ENCODE measurements at places on chromosomes 13 and 19. TPM values are rescaled to one million over a fixed set of nuclear protein-coding genes. Genes with fewer than 3 reads are reported as not detected.

Gene ZNF730
- total RNA-seq, result 0.13 TPM

Gene ZNF296
- under 0.01 TPM for total RNA-seq

- DNase-seq, result no peak
Observed at GRCh38 chr19:46574533-46574932, 26.6 kb upstream of the CALM3 start.

- DNase-seq, result no peak
Observed at GRCh38 chr19:17951990-17952976, 14.6 kb upstream of the KCNN1 start.

Gene SLC6A16
- under 0.01 TPM for total RNA-seq

Gene TGFBR3L
- 1.9 TPM for total RNA-seq

GRCh38 chr19:1324806-1325567 is 39.3 kb downstream of the EFNA2 start:
- peak; percentile 70 for DNase-seq

GRCh38 chr13:104008075-104008474 is 941.9 kb upstream of the SLC10A2 start:
- DNase-seq, result no peak

- DNase-seq, result no peak
Observed at GRCh38 chr19:23956051-23956450, 41.4 kb downstream of the ZNF726 start.

Gene FGF22
- total RNA-seq, result not detected

GRCh38 chr13:44142941-44143665 is 230.5 kb upstream of the SERP2 start:
- peak; percentile 97 for DNase-seq

GRCh38 chr19:18955042-18955441 is 14.0 kb upstream of the HOMER3 start:
- no peak for DNase-seq

- no peak for DNase-seq
Observed at GRCh38 chr19:5147074-5147977, 178.4 kb downstream of the KDM4B start.

Gene FLT3
- total RNA-seq, result not detected

- no peak for DNase-seq
Observed at GRCh38 chr13:96500953-96501352, 411.0 kb downstream of the HS6ST3 start.

GRCh38 chr13:66266761-66267160 is 963.4 kb downstream of the PCDH9 start:
- peak; percentile 23 for DNase-seq

DNA sequence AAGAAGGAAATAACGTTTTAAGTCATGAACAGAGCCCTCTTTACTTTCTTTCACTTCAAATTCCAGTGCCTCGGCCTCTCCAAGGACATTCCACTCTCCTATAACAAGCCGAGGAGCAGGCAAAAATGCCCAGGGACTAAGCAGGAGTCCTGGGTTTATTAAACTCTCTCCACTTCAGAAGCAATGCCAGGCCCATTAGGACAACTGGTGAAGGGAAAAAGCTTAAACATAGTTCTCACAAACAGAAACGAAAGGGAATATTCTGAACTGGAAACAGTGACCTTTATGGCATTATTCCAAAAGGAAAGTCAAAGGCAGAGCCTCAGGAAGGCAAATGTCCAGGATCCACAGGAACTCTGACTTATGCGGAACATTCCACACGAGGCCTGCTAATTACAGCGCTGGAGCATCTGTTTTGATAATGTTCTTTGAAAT is 30.9 kb upstream of the MED4 start:
- DNase-seq, result no peak

DNA sequence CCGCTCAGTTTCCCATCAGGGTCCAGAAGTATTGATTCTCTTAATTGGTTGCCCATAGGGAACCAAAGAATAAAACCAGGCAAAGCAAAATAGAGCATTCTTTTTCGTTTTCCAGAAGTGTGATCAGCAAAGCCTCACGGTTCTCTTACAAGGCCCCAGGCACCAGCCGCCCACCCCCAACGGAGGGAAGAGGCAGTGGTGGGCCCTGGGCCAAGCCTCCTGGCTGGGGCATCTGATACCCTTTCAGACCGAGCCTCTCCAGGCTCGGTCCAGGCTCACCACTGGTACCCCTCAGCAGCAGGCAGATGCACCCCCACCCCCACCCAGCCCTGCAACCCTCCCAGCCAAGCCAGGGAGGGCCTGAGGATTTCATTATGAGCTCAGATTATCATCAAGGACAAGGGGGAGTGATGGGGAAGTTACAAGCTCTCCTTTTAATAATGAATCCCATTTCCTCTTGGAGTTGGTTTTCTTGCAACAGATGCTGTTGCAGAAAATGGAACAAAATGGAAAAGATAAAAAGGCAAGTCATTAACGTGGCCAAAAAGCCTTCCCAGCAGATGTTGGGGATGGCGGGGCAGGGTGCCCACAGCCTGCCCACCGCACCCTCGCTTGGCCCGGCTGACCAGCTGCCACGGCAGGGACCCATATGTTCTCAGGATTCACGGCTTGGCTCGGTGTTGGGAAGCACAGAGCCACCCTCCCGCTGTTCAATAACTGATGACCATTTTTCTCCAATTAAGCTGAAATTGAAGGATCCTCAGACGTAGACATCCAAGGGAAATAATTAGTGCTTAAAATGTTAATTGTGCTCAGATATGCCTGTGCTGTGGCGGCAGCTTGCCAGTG is 45.9 kb upstream of the KCTD15 start:
- DNase-seq, result no peak

- no peak for DNase-seq
Observed at GRCh38 chr19:391207-391557, 17.8 kb downstream of the C2CD4C start.

GRCh38 chr13:41976476-41976875 is 15.6 kb upstream of the VWA8 start:
- no peak for DNase-seq

Gene MICOS13
- 54.0 TPM for total RNA-seq

Gene PCDH20
- 0.26 TPM for total RNA-seq

DNA sequence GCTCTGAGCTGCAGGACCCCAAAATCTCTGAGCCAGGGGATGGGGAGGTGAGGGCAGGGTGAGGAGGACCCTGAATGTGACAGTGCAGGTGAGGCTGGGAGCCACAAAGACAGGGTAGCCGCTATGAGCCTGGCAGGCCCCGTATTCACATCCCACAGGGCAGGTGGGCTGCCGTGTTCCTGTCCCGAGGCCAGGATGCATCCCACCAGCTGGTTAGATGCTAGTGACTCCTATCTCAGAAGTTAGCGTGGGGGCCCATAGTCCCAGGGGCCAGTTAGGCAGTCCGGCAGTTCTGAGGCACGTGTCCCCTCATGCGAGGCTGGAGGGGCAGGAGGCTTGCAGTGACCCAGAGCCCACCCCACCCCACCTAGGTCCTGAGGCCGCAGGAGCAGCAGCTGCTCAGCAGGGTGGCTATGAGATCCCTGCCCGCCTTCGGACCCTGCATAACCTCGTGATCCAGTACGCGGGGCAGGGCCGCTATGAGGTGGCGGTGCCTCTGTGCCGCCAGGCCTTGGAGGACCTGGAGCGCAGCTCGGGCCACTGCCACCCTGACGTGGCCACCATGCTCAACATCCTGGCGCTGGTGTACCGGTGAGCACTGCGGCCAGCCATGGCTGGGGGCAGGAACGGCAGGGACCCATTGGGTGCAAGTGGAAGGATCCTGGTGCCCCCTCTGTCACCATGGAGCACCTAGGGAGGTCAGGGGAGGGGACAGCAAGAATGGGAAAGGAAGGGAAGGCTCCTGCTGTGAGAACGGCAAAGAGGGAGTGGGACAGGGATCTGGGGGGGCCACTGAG is 7.2 kb downstream of the KLC3 start:
- no peak for DNase-seq

GRCh38 chr13:97321101-97321500 is 99.0 kb downstream of the MBNL2 start:
- DNase-seq, result no peak

Gene TTC9B
- total RNA-seq, result not detected

DNA sequence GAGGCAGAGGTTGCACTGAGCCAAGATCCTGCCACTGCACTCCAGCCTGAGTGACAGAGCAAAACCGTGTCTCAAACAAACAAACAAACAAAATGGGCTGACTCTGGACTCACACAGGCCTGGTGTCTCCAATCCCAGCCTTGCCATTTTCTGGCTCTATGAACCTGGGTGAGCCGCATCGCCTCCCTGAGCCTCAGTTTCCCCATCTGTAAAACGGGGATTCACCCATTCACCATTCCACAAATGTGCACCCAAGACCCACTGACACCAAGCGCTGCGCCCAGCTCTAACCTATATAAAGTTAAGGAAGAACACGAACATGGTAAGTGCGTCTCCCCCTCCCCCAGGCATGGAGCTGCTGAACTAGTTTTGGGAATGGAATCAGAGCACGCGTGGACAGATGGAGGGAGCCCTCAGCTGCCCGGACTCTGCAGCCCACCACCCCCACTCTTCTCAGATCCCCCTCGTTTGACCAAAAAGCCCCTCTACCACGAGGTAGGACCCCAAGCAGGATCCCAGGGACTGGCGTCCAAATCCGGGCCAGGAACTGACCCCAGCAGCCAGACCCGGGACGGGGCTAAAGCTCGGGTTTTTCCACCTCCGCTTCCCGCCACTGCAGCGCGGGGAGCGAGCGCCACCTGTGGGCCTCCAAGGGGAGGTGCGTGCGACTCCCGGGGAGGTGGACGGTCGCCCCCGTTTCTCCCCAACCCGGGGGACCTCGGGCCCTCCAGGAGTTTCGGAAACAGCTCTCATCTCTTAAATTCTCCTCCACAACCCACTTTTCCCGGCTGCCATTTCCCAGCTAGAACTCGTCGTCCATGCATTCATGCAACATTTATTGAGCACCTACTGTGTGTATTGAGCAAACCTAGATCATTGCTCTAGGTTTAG is 33.0 kb upstream of the ADGRE5 start:
- DNase-seq, result no peak

DNA sequence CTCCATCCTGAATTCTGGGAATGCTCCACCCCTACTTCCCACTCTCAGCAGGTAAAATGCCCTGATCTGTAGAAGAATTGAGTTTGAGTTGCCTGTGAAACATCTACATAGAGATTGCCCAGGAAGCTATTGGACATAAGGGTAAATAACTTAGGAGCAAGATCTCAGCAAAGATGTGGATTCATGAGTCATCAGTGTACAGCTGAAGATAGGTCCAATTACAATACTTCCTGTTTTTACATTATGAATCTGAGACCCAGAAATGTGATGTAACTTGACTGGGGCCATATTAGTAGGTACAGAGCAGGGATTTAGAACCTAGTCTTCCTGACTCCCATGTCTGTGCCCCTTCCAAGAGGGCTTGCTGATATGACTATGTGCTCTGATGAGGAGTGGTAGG is 79.4 kb upstream of the FNDC3A start:
- DNase-seq, result peak; percentile 78

Gene COX6B2
- 0.26 TPM for total RNA-seq

DNA sequence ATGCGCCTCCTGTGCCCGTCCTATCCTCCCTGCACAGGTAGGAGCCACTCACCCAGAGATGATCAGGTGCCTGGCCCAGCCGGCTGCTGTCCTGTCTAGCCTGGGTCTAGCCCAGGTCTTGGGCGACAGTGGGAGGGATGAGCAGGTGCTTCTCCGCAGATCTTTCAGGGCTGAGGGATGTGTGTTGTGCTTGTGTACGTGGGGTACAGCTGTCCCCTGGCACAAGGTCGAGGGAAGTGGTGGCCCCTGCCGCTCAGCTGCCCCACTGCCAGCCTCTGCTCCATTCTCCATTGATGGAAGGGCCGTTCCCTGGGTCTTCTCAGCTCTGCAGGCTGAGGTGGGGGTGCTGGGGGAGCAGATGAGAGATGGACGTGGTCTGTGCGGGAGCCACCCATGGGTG is 13.0 kb downstream of the WTIP start:
- no peak for DNase-seq

Gene IGFL3
- not detected for total RNA-seq

- peak; percentile 45 for DNase-seq
Observed at GRCh38 chr13:93227878-93228642, 1.5 kb downstream of the GPC6 start.

Gene ZNF112
- total RNA-seq, result 7.2 TPM

DNA sequence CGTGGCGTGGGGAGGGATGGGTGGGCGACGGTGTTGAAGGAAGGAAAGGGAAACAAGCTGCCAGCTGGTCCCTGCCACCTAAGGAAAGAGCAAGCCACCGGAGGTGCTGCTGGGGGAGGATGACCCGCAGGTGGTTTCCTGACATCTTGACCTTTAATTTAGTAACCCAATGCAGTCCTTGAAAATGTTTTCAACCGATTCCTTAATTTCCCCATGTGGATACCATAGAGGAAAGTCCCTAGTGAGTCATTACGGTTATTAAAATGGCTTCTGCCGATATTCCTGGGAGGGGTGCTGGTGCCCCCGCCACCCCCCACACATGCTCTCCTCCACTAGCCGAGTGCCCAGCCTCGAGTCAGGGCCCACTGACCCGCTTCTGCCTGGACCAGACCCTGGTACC is 6.3 kb upstream of the ANKRD10 start:
- DNase-seq, result no peak

Gene TNFSF13B
- 0.79 TPM for total RNA-seq

GRCh38 chr13:55230570-55230908 is 1910.2 kb upstream of the PRR20A start:
- no peak for DNase-seq

- no peak for DNase-seq
Observed at GRCh38 chr13:20397896-20398295, 127.8 kb downstream of the CRYL1 start.

GRCh38 chr19:19758164-19758563 is 25.3 kb upstream of the ZNF14 start:
- DNase-seq, result no peak

Gene ZNF560
- total RNA-seq, result 0.38 TPM

Gene LGALS14
- total RNA-seq, result not detected

DNA sequence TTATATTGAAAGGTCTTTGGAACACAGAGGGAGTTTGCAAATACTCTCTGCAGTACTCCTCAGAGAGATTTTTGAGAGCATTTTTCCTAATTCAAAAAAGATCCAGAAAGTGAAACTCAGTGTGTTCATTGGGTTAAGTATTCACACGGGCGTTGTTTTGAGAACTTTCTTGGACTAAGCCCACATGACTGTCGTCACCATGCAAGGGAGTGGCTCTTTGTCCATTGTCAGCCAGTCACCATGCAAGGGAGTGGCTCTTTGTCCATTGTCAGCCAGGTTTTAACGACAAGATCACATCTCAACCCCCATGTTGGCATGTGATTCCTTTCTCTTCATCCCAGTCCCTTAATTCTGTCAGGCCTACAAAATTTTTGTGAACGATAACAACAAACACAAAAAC is 81.2 kb upstream of the STK24 start:
- peak; percentile 62 for DNase-seq

DNA sequence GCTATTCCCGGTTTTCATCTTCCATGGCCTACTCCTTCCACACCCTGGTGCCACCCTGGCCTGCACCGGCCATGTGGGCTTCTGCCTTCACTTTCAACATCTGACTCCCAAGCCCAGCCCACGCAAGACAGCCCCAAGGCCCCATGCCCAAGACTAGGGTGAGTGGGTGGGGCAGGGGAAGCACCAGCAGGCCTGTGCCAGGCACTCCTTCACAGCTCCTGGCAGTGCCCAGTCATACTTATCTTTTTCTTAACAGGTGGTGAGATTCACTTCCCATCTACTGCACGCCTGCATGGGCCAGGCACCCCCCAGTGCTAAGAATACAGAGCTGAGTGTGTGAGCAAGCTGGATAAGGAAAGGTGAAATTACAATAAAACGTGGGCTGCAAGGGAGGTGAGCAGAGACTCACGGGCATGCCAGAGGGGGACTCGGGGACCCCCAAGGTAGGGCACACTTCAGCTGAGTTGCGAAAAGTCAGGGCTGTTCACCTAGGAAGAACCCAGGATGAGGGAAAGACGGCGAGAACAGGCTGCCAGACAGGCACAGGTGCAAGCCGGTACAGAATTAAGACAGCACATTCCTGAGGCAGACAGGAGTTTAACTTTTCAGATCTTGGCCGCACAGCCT is 55.7 kb downstream of the COL4A1 start:
- DNase-seq, result no peak

GRCh38 chr19:58097781-58098681 is at the start of gene ZSCAN18:
Gene ZSCAN18, minus strand, starts transcription at chr19:58098231. Its CDS starts 7,964 bp downstream, at chr19:58090267.
- peak; percentile 84 for DNase-seq
